ENCODE measurements at places on chromosomes 5 and 9.

- no peak for DNase-seq
Observed at GRCh38 chr5:94470802-94471201, 147.6 kb downstream of the KIAA0825 start.

DNA sequence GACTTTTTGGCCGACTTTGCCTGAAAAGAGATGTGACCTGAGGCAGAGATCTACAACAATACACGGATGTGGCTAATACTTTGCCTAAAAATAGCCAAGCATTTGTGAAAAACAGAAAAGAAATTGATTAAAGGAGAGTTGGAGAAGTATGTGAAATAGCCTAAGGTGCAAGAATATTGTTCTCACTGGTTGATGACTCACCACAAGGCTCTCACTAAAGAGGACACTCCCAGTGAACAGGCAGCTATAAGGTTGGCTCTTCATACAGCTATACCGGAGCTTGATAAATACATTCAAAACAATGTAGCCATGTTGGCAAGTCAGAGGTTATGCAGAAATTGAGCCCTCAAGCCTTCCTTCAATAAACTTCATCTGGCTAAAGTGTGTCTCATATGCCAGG, 317.2 kb upstream of the GRAMD2B start:
- DNase-seq: no peak

DNA sequence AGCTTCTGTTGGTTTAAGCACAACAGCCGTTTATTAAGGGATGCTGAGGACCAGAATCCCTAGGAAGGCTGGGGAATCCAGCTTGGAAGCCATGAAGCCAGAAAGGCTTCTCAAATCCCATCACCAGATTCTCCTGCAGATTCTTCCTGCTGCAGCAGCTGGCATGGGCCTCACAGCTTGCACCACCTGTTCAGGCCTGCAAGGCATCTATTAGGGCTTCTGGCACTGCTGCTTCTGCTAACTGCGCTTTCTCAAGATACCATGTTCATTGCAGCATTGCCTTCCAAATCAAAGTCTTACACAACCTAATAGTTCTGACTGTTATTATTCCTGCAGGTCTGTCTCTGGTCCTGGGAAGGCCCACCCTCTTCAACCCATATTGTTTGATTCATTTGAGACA, 51.2 kb upstream of the ZNF366 start:
- DNase-seq: no peak

GRCh38 chr5:165405340-165405739, 1899.9 kb downstream of the MAT2B start:
- no peak for DNase-seq

GRCh38 chr5:172454358-172455086, at the start of gene SH3PXD2B:
Gene SH3PXD2B (minus strand): TSS chr5:172454525. CDS start chr5:172454352, 173 bp downstream.
- peak; percentile 27 for DNase-seq

DNA sequence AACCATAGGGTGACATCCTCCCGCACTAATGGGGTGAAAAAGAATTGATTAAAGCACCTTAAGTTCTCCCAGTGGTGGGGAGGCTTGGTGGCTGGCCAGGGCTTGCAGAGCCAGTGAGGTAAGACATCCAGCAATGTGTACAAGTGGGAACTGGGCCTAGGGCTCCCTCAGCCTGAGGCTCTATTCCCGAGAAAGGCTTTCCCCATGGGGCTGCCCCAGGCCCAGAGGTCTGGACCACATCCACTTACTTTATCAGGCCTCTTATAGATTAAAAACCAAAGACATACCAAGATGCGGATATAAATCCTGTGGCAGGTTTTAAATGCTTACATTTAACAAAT, 35.3 kb downstream of the C5orf15 start:
- DNase-seq: no peak

- DNase-seq: no peak
Observed at GRCh38 chr9:81767921-81768320, 78.6 kb upstream of the TLE1 start.

- DNase-seq: no peak
Observed at GRCh38 chr9:131214286-131214856, 61.9 kb downstream of the FAM78A start.

DNA sequence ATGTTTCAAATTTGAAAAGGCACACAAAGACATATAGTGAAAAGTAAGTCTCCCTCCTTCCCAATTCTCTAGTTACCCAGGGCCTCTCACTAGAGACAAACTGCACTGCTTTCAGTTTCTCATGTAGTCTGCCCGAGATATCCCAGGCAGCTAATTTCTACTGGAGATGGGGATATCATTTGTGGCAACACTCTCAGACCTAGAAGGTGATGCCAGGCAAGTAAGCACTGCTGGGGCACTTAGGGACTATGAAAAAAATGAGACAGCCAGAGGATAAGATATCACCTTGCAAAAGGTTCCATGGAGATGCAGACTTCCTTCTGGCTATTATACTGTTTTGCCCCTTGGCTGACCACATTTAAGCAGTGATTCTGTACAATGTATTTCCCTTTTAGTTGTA, 12.6 kb downstream of the SIL1 start:
- DNase-seq: no peak

GRCh38 chr9:128045831-128046230, 21.3 kb downstream of the NAIF1 start:
- no peak for DNase-seq

GRCh38 chr9:137194388-137194787, 5.9 kb downstream of the SSNA1 start:
- no peak for DNase-seq

DNA sequence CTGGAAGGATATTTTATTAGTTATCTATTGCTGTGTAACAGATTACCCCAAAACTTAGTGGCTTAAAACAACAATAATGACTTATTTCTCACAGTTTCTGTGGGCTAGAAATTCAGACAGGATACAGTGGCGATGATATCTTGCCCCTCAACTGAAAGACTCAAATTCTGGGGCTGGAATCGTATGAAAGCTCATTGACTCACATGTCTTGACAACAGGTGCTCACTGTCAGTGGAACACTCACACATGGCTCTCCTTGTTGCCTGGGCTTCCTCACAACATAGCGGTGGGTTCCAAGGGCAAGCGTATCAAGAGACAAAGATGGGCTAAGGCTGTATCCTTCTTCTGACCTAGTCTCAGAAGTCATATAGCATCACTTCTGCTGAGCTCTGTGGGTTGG, 3.7 kb upstream of the GNPDA1 start:
- no peak for DNase-seq

GRCh38 chr5:123000731-123001130, 35.8 kb downstream of the PPIC start:
- DNase-seq: no peak

DNA sequence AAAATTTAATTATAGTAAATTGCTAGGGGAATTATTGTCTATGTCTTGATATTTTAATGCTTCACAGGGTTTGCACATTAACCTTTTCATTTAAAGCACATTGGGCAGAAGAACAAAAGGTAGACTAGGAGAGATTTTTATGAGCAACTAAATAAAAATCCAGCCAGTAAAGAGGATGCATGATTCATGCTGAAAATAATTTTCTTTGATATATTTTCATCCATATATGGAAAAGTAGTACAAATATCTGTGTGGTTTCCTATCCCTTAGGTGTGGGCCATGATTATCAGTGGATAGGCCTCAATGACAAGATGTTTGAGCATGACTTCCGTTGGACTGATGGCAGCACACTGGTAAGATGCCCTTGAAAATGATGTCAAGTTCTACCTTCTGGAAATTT, 83.1 kb downstream of the VCAN start:
- DNase-seq: no peak

- DNase-seq: no peak
Observed at GRCh38 chr9:89563571-89564345, 41.1 kb upstream of the GADD45G start.

- DNase-seq: no peak
Observed at GRCh38 chr5:113140837-113141671, 164.5 kb downstream of the DCP2 start.

GRCh38 chr9:1959371-1959770, 55.8 kb upstream of the SMARCA2 start:
- no peak for DNase-seq

DNA sequence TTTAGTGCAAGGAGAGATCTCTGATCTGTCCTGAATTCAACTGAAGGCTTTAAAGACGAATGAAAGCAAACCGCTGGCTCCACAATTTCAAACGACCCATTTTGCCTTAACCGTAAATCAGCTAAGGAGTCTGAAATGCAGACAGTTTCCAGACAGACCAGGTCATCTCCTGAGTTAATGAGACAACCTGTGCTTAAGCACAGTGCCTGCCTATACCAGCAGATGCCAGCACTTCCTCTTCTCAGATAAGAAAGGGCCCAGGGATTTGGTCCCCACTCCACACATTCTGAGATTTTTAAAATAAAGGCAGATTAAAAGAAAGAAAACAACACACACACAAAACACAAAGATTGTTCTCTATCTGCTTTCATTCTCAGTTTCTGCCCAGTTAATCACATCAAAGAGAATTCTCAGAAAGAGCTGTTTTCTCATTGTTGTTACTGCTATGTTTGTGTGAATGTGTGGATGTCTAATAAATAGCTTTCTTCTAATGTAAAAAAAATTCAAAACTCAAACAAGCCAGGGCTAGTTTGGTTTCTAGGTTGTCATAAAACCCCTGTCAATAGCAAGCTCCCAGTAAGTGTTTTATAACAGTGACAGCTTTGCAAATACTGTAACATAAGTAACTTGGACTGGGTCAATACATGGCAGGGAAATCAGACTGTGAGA, 157.7 kb upstream of the SLC24A2 start:
- no peak for DNase-seq

GRCh38 chr5:148909766-148910165, 83.4 kb downstream of the ADRB2 start:
- DNase-seq: no peak

DNA sequence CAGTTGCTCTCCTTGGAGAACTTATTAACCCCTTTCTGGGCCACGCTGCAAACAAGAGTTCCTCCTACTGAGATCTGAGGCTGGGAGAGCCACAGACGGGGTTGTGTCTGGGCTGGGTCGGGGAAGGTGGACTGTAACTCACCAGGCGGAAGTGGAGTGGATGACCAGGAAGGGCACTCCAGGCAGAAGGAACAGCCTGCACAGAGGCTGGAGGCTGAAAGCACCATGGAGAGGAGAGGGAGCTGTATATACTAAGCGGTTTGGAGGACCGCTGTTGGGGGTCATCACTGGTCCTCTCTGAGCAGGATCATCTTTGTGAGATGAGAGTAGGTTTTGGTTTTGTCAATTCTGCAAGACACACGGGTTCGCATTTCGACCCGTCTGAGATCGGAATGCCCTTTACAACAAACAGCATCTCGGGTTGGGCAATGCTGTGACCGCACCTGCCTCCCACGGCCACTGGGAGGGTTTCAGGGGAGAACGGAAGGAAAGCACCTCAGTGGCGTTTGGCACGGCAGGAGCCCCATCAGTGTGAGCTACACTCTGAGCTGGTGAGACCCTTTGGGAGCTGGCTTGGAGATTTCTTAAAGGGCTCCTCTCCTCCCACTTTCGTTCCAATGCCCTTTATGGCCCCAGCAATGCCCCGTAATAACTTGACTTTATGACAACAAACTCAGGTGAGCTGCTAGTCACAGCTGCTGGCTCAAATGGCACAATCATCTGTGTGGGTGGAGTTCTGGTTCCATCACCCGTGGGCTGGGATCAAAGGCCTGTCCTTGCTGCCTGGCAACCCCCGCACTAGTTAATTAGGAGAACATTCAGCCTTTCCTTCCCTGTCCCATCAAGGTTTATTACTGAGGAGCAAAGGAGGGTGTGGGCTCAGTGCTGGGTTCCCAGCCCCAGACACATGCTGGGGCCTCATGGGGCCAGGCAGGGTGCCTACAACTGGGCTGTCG, 18.7 kb upstream of the NEURL1B start:
- DNase-seq: no peak

GRCh38 chr5:18797222-18797621, 1163.0 kb downstream of the TAF11L14 start:
- no peak for DNase-seq

GRCh38 chr5:145793574-145793973, 41.6 kb downstream of the PRELID2 start:
- no peak for DNase-seq

GRCh38 chr5:147050172-147050571, 171.6 kb upstream of the PPP2R2B start:
- DNase-seq: no peak
